Activated naive CD8-positive, alpha-beta T cell treated with anti-CD3 and anti-CD28 coated beads, Interleukin-2, amount 10 ng/mL, durations not matched to agents 7 days and 5 days (primary cell): ENCODE measurements at places on chromosomes 6 and 20. TPM values are rescaled to one million over a fixed set of nuclear protein-coding genes. Genes with fewer than 3 reads are reported as not detected.

Gene BEND6
- total RNA-seq, result not detected

- DNase-seq, result no peak
Observed at GRCh38 chr6:138430361-138431145, 26.5 kb downstream of the HEBP2 start.

GRCh38 chr6:136087986-136088385 is 162.1 kb downstream of the MTFR2 start:
- no peak for DNase-seq

DNA sequence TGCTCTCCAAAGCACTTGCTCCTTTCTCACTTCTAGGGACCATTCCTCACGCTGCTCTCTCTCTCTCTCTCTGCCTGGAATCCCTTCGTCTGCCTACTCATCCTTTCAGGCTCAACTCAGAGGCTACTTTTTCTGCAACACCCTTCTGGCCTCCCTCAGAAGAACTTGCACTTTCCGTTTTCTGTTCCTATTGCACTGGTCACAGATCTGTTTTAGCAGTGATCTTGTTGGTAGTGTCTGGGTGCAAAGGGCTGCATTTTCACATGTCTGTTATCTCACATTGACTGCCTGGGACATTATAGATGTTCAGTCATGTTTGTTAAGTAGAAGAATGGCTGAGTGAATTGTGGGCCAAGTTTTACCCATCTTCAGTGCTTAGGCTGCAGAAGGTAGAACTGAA is 63.5 kb downstream of the RIN2 start:
- DNase-seq, result no peak

- no peak for DNase-seq
Observed at GRCh38 chr20:44120676-44121425, 66.1 kb downstream of the JPH2 start.

GRCh38 chr6:132016396-132016795 is 65.2 kb upstream of the CCN2 start:
- DNase-seq, result no peak

GRCh38 chr20:45090481-45090880 is 10.4 kb downstream of the KCNS1 start:
- DNase-seq, result no peak

DNA sequence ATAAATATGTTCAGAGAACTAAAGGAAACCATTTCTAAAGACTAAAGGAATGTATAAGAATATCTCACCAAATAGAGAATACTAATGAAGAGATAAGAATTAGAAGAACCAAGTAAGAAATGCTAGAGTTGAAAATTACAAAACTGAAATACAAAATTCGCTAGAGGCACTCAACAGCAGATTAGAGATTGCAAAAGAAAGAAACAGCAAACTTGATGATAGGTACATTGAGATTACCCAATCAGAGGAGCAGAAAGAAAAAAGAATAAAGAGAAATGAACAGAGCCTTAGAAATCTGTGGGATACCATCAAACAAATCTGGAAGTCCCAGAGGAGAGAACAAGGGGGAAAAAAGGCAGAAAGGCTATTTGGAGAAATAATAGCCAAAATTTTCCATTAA is 6.3 kb upstream of the PDCD2 start:
- DNase-seq, result no peak

DNA sequence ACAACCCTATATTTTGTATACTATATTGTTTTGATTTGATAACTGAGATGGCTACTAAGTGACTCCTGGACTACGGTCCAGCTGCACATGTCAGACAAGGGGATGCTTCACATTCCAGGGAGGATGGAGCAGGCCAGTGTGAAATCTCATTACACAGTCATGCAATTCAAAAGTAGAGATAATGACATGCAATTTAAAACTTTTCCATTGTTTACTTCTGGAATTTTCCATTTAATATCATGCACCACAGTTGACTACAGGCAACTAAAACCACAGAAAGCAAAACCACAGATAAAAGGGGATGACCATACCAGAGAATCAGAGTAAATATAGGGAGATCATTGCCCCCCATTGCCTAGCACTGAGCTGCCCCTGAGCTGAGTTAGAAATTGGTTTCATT is 366.4 kb downstream of the BTBD9 start:
- DNase-seq, result no peak

- DNase-seq, result no peak
Observed at GRCh38 chr6:121210943-121211342, 123.3 kb downstream of the TBC1D32 start.
